ENCODE measurements at places on chromosomes 1 and 21.

GRCh38 chr1:206797534-206798383 is 25.5 kb upstream of the IL10 start:
- no peak for DNase-seq

GRCh38 chr1:33966346-33967141 is 102.7 kb downstream of the HMGB4 start:
- no peak for DNase-seq

DNA sequence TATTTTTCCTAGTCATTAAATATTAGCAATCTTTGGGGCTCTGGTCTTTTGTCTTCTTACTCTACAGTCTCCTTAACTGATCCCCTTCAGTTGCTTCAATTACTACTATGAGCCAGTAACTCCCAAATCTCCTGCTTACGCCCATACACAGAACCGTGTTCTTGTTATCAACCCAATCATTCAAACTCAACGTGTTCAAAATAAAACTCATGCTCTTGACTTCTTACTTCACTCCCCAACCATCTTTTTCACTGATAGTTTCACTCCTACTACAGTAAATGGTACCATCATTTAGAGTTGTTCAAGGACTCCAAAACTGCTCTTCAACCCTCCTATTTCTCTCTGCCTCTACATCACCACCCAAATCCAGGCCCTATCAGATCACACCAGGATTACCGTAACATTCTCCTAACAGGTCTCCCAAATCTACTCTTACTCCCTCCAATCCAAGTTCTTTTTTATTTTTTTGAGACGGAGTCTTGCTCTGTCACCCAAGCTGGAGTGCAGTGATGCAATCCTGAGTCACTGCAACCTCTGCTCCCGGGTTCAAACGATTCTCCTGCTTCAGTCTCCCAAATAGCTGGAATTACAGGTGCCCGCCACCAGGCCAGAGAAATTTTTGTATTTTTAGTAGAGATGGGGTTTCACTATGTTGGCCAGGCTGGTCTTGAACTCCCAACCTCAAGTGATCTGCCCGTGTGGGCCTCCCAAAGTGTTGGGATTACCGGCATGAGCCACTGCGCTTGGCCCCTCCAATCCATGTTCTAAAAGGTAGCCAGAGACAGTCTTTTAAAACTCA is 3.0 kb downstream of the YARS1 start:
- DNase-seq = no peak

GRCh38 chr1:239058190-239058589 is 328.2 kb upstream of the CHRM3 start:
- no peak for DNase-seq

GRCh38 chr1:218347723-218348627 is 2.8 kb downstream of the TGFB2 start:
- DNase-seq = no peak

DNA sequence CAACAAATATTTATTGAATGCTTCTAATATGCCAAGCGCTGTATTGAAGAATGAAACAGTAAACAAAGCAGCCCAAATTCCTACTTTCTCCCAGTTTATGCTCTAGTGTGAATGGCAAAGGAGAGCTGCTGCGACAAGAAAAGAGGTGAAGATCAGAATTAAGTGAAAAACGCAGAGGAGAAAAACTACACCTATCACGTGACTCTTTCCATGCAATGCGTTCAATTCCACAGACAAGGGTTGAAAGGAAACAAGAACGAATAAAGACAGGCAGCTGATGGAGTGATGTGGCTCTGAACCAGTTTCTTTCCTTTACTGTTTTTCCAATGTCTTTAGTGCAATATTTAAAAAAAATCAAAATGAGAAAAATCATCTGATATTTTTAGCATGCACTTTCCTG is 23.6 kb downstream of the MT1HL1 start:
- DNase-seq = no peak

DNA sequence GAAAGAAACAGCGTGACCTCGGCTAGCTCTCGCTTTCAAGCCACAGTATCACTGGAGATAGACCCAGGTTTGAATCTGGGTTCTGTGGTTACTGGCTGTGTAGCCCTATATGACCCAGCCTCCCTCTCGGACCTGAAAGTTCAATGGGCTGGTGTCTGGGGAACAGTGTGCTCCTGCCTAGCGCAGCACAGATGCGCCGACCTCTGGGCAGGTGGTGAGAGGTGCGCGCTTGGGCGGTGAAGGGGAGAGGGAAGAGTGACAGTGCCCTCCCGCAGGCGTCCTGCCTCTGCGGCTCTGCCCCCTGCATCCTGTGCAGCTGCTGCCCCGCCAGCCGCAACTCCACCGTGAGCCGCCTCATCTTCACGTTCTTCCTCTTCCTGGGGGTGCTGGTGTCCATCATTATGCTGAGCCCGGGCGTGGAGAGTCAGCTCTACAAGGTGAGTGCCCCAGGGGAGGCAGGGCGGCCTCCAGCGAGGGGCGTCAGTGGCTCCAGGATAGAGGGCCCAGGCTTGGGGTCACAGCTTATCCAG is 10.5 kb downstream of the SERINC2 start:
- DNase-seq = no peak

DNA sequence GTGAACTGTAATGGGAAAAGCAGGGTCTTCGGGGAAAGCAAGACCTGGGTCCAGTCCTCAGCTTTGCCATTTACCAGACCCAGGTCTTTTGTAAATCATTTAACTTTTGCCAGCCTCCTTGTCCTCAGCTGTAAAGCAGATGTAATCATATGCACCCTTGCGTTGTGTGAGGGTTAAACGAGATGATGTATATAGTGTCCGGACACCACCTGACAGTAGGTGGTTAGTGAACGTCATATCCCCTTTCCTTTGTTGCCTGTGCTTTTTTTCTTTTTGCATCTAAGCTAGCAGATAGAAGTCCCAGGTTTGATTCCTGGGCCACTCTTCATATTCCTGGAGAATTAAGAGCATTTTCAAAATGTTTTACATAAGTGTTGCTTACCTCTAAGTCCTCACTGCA is 28.5 kb downstream of the IL12RB2 start:
- no peak for DNase-seq

DNA sequence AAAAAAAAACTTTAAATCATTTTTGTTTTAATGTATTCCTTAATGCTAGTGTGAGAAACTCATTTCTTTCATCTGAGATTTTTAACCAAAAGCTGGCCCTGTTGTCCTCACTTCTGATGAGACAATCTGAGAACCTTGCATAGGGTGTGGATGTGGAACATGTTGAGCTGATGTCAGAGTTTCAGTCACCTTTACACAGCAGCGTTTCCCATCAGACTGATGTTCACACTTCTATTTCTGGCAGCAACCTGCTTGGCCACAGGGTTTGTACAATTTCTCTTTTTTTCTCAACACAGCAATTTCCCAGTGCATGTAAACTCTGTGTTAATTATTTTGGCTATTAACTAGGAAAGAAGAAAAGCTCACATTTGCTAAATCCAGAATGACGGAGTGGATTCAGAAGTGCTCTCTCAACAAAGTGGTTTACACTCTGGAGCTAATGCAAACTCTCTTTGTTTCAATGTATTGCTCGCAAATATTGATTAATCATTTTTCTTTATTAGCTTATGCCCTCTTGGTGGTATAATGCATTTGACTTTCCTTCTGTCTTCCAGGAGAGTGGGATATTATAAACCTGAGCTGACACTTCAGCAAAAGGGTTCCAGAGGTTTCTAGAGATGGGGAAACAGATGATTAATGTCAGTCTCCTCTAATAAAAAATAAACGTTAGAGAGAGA is 70.5 kb upstream of the HSPA13 start:
- no peak for DNase-seq

DNA sequence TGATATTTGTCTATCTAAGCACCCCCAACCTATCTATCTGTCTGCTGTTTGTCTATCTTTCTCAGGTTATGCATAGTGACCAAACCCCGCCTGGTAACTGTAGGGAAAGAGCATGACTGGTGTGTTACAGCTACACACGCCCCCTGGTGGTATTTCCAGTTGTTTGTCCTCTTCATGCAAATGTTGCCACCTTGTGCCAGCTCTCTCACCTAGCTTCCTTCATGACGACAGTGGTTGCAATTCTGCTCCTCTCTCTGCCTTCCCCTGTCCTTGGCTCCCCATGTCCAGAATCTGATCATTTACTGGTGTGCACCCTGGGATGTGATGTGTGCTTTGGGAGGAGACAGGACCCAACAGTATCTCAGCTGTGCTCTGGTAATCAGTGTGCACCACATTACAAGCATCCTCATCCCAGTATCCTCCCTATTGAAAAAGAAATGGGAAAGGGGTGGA is 8.1 kb upstream of the INKA2 start:
- DNase-seq = peak; percentile 59

DNA sequence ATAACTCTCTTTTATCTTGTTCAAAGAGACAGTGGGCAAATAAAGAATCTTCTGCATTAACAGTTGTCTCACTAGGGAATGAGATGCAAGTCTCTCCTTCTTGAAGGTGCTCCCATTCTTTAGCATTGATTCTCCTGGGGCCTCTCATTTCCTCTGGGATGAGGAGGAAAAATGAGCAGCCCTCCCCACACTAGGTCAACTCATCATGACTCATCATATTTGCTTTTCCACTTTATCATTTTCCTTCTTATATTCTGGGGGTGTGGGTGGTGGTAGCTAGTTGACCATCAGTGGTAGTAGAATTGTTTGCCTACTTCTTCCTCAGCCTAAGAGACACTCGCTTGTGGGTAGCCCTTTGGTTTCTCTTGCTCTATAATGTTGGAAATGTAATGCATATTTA is 182.0 kb upstream of the C1orf87 start:
- DNase-seq = no peak

DNA sequence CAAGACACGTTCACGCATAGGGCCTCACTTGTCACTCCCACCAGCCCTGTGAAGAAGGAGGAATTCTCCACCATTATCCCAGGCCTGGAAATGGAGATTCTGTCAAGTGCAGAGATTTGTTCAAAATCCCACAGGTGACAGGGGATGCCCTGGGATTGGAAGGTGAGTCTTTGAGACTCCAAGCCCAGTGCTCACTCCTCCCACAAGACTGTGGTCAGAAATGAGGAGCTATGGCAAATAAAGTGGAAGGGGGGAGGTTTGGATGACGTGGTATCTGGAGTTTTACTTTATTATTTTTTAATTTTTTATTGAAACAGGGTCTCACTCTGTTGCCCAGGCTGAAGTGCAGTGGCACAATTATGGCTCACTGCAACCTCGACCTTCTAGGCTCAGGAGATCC is 12.8 kb upstream of the FOXO6 start:
- DNase-seq = no peak

GRCh38 chr1:26942656-26943055 is 17.6 kb downstream of the KDF1 start:
- no peak for DNase-seq

DNA sequence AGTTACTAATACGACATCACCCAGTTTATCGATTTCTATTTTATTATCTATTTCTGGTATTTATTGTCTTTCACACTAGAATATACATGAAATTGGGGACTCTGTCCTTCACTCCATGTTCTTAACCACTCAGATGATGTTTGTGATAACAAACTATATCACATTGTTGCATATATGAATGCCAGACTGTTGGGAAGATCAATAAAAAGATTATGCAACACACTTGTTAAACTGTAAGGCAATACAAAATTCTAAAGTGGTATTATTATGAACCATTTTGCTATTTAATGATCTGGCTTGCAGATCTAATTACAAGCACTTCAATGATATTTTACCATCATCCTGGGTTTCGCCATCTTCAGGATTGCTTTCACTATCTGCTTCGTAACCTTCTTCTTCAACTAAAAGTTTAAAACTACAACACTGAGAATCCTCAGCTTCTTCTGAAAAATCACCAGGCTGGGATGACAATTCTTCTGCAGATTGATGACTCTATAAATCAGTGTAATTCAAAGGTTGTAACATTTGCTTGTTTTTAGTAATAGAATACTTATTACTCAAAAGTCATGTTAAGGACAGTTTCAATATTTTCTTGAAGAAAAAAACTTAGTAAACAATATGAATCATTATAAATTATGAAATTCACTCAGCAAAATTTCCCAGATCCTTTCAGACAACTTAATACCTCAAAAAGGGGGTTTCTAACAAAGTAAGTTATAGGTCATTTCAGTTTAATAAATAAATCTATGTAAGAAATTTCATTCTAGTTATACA is 63.9 kb downstream of the LYST start:
- DNase-seq = no peak

DNA sequence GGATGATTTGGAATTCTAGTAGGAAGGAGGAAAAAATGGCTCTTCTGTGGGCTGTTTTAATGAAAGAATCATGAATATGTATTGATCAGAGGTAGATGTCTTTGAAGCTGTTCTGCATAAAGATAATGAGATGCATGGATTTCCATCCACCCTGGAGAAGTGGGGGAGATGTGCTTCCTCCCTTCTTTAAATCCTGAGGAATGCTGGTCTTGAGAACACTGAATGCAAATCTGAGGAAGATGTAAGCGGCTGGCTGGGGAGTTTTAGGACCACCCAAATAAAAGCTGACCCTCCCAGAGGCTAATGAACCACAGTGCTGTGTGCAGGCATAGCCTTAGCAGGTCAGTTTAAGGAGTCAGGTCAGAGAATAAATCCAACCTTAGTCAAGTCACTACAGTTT is 37.3 kb downstream of the ZMYND12 start:
- no peak for DNase-seq

- DNase-seq = no peak
Observed at GRCh38 chr21:37496972-37497371, 130.4 kb downstream of the DYRK1A start.

- DNase-seq = no peak
Observed at GRCh38 chr21:39799178-39799577, 54.2 kb downstream of the IGSF5 start.

DNA sequence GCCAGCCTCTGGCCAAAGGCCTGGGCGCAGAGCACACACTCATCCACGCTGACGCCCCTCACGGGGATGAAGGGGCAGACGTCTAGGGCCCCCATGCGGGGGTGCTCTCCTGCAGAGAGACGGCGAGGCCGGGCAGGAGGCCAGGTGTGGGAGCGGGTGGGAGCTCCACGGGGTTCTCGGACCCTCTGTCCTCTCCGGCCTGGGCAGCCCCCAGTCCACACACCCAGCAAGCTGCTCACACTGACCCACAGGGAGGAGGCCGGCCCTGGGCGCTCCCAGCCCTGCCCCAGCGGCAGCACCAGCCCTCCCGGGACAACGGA is 2.5 kb downstream of the FTCD start:
- no peak for DNase-seq

DNA sequence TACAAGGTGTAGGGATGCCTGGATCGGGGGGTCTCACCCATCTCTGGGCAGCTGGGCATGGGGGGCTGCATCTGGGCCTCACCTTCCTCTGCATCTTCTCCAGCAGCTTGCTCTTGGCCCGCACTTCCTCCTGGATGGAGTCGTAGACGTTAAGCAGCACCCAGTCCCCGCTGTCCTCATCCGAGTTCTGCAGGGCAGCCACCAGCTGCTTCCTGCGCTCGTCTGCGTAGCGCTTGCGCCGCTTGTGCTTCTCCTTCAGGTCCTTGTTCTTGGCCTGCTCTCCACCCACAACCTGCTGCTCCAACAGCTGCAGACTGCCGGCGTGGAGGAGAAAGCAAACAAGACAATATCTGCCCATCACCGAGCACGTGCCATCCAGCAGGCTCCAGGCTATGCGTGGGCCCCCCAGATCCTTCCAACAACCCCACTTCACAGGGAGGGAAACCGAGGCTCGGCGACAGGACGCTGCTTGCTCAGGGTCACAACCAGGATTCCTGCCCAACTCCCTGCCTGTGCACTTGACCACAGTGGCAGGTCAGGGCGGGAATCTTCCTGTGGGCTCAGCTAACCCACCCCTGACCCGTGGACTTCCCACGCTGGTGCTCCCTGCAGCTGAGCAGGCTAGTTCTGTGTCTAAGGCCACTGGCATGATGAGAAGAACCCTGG is 21.5 kb upstream of the DDOST start:
- no peak for DNase-seq
